ENCODE measurements at places on chromosomes 4 and X. TPM values are rescaled to one million over a fixed set of nuclear protein-coding genes. Genes with fewer than 3 reads are reported as not detected.

- no peak for DNase-seq
Observed at GRCh38 chr4:147287588-147287890, 193.4 kb upstream of the EDNRA start.

DNA sequence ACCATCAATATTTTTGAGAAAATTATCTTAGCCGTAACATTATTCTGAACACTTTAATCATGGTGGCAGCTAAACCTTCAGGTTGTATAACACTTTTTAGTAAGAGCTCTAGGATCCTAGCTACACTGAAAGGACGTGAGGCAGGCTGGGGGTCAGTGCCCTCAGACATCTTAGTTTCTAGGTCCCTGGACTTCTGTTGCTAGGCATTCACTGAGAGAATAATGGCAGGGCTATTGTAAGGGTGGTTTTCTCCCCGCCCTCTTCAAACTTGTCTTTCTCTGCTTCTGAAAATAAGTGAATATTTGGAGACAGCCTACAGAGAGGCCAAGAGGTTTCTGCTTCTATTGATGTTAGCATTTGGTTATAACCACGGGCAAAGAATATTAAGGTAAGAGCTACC lies 15.4 kb upstream of the MMRN1 start:
- no peak for DNase-seq

DNA sequence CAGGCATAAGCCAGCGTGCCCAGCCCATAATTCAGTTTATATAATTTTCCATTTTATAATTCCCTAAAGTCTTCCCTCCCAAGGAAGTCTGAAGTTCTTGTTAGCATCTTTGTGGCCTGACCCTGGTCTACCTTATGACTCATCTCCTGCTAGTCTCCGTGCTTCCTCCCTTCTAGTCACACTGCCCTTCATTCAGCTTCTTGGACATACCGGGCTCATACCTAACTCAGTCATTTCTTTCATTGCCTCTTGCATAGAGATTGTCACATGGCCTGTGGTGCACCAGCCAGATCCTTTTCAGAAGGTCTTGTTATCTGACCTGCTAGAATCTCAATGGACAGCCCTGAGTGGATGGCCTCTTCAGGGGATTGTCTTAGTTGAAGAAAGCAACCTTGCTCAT lies 22.8 kb upstream of the MAML3 start:
- DNase-seq: no peak

- DNase-seq: no peak
Observed at GRCh38 chrX:81259020-81259713, 57.3 kb downstream of the SH3BGRL start.

GRCh38 chr4:152089584-152089983 lies 328.8 kb upstream of the GATB start:
- DNase-seq: no peak

DNA sequence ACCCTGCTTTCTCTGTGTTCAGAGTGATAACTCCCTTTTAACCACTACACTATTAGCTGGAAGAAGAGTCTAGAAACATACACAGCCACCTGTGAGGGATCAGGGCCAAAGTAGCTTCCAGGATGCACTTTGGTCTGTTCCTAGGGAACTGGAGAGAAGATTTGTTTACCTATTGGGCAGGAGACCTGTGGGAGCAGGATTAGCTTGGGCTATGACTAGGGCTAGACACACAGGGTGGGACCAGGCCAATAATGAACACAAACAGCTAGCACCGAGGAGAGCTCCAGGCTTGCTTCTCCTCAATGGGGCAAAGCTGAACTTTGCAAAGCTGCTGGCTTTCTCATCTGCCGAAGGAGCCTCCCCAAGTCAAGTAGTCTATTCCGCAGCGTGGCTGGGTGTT lies 24.4 kb upstream of the MAP7D3 start:
- no peak for DNase-seq

GRCh38 chrX:118455013-118455412 lies 40.6 kb upstream of the DOCK11 start:
- DNase-seq: no peak

- no peak for DNase-seq
Observed at GRCh38 chr4:169485791-169486742, 126.3 kb downstream of the NEK1 start.

- DNase-seq: no peak
Observed at GRCh38 chrX:119009071-119009470, 34.7 kb downstream of the LONRF3 start.

DNA sequence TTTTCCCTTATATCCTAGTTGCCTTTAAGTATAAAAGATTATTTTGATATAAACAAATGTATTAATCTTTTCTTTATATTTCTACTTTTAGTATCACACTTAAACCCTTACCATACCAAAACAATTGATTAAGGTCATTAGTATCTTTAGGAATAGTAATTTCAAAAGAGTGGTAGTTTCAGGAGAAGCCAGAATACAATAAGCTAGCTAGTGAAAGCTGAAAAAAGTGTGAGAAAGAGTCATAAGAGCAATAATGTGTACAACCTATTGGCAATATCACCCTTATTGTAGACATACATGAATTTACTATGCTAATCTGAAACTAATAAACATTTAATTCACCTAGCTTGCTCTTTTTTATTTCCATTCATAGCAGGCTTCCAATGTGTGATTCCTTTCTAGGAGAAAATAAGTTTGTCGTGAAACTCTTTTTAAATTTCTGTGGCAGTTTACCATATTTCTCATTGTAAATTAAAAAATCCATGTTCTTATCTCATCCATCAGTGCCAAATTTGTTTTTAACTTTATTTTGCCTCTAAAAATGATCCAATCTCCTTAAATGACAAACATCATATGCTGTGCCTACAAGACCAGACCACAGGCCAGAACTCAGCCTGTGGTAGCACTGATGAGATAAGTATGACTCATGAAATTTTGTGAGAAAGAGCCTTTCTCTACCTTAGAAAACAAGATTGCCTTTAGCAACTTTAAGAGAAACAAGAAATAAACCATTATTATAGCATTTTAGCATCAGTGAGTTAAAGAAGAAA lies 8.1 kb downstream of the NEK1 start:
- no peak for DNase-seq

- DNase-seq: peak; percentile 89
Observed at GRCh38 chr4:87220094-87220822, at the start of gene KLHL8. KLHL8 (minus strand) TSS chr4:87220618; CDS start chr4:87195539, 25,079 bp downstream.

GRCh38 chr4:16225167-16225862 lies 956 bp downstream of the TAPT1 start:
- DNase-seq: no peak

Gene CSAG2
- total RNA-seq: not detected

Gene EDNRA
- total RNA-seq: 3.8 TPM

Gene TBL1X
- total RNA-seq: 8.2 TPM

Gene POU3F4
- total RNA-seq: not detected

Gene CSAG3
- not detected for total RNA-seq

Gene POU4F2
- total RNA-seq: not detected

Gene ASB12
- 36.3 TPM for total RNA-seq

Gene ODAPH
- total RNA-seq: not detected

Measured in psoas muscle (tissue), 8 donors.